ENCODE measurements at places on chromosomes 7 and 10.

GRCh38 chr7:36810489-36810888 lies 86.2 kb upstream of the AOAH start:
- DNase-seq = no peak

GRCh38 chr10:52682766-52683165 lies 89.8 kb downstream of the MBL2 start:
- DNase-seq = no peak

GRCh38 chr10:78749898-78750297 lies 318.9 kb upstream of the ZMIZ1 start:
- no peak for DNase-seq

DNA sequence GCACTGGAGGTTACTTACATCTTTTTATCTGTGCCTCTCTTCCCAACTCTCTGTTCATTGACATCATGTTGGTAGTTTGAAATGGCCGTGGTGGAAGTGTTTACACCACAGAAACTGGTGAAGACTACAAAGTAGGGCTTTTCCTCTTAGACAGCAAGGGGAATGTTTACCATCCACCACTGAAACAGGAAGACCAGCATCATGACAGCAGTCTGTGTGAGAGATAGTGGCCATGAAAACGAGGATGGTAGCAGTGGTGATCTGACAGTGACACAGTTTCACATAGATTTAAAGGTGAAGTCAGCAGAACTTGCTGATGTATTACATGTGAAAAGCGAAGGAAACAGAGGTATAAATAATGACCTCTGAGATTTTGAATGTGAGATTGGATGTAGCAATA lies 115.7 kb downstream of the CCDC71L start:
- DNase-seq = no peak

DNA sequence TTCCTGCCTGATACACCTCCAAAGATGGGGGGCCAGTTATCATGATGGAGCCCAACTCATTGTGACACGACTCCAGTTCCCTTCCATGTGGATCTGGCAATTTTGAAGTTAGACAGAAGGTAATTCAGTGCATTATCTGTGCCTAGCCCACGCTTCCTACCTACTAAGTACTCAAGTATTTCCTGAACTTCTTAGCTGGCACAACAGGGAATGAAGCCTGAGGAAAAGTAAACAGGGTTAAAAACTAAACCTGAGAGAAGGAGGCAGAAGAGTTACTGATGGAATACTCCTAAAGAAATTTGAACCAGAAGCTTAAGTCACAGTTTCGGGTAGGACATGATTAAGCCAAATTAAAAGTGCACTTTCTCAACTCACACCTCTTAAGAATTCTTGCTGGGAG lies 1.1 kb upstream of the SEC31B start:
- DNase-seq = no peak

- no peak for DNase-seq
Measured at GRCh38 chr7:74069790-74070618, 13.6 kb upstream of the LIMK1 start.

DNA sequence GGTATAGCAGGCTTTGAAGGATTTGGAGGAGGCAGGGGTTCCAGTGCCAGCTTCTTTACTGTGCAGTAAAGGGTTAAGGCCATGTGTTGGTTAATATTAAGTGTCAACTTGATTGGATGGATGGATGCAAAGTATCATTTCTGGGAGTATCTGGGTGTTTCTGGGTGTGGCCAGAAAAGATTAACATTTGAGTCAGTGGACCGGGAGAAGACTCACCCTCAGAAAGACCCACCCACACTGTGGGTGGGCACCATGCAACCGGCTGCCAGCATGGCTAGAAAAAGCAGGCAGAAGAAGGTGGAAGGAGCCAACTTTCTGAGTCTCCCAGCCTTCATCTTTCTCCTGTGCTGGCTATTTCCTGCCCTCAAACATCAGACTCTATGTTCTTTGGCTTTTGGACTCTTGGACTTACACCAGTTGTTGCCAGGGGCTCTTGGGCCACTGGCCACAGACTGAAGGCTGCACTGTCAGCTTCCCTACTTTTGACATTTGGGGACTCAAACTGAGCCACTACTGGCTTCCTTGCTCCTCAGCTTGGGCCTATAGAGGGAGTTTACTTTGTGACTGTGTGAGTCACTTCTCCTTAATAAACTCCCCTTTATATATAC lies 6.8 kb upstream of the TRUB1 start:
- no peak for DNase-seq

DNA sequence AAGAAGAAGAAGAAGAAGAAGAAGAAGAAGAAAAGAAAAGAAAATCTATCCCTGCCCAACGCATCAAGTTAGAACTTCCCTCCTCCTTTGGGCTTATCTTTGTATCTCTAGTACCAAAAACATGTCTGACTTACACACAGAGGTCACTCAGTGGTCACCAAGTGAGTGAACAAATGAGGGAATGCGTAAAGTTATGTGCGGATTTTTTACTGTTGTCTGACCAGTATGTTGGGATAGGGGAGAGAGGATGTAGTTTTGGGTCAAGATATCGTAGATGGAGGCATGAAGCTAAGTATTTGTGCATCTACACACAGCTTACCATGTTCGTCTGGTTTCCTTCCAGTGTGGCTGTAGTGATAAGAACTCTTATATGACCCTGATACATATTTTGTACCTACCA lies 99.9 kb downstream of the ITIH5 start:
- DNase-seq = no peak

DNA sequence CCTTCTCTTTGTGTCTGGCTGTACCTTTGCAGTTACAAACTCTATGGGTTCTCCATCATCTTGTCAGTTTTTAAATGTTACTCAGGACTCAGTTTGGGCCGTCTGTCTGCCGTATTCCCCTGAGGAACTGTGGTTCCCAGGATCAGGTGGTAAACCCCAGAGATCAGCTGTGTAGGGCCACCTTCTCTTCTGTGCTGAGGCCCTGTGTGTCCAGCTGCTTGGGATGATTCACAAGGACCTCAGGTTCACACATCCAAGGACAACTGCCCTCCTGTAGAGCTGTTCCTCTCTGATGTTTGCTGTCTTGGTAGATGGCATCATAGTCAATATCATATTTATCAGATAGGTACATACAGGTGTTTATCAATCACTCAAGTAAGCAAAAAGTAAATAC lies 24.5 kb downstream of the CUL1 start:
- DNase-seq = no peak

DNA sequence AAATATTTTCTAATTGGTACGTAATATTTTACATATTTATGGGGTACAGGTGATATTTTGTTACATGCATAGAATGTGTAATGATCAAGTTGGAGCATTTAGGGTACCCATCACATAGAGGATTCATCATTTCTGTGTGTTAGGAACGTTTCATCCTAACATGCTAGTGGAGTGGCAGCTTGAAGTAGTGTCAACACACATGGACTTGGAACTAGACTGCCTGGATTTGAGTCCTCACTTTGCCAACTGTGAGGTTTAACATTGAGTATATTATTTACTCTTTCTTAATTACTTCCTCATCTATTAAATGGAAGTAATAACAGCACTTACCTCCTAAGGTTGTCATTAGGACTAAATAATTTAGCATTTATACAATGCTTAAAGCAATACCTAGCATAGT lies 241.9 kb downstream of the PLXDC2 start:
- DNase-seq = no peak

DNA sequence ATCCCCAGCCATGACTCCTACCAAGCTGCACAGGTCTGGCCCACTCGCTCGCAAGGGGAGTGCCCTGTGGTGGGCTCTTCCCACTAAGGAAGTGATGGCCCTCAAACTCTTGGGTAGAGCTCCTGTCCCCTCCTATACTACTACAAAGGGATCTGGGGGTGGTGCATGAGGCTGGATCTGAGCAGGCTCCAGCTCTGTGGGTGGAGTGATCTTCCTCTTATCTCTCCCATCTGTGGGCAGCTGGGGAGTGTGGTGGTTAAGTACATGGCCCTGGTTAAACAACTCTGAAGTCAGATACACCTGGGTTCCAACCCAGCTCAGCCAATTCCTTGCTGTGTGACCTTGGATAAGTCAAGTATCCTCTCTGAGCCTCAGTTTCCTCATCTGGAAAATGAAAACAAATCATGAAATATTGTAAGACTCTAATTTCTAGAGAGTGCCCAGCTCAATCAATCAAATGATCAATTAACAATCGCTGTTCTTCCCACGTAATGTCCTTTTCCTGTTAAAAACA lies 17.4 kb downstream of the DDIT4 start:
- DNase-seq = no peak

DNA sequence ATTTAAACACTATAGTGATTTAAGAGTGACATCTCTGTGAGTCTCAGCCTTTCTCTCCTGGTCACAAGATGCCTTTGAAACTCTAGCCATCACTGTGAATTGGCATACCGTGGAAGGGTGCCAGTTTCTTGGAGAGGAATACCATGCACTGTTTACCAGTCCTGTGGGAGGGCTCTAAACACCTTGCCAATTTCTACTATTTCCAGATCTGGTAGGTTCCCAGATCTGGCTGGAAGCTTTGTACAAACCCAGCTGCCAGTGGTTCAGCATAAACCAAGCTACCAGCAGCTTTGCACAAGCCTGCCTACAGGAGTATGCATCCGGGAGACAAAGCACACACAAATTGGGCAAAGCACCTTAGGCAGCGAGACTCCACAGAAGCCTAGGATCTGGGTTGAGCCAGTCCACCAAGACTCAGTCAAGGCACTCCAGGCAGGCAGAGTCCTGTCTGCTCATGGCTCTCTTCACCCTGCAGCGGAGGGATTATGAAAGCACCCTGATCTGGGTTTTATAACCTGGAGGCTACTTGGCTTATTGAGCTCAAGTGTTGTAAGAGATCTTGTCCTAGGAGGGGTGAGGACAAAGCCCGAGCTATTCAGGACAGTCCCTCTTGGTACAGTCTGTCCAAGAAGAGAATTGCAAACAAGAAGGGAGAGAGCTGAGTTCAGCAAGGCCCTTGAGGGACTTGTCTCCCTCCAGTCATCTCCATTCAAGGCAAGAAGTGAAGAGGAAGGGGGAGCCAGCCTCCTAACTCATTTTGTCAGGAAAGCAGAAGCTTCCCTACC lies 23.6 kb downstream of the MCM10 start:
- DNase-seq = no peak

DNA sequence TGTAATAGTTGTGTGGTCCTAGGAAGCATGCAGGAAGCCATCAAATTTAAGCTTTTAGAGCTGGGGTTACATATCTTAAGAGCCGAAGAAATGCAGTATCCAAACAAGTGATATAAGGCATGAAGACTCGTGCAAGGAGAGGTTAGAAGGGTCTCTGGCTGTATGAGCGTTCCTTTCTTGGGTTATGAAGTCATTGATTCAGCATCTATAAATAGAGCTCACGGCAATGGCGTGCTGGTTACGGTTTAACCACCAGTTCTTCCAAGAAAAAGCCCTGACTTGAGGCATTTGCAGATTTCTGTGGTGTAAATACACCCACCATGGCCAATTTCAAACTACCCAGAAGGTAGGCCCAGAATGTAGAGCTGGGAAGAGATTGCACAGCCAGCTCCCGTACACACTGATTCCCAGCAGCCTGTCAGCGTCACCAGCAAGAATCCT lies 72.0 kb upstream of the KAT6B start:
- DNase-seq = no peak

DNA sequence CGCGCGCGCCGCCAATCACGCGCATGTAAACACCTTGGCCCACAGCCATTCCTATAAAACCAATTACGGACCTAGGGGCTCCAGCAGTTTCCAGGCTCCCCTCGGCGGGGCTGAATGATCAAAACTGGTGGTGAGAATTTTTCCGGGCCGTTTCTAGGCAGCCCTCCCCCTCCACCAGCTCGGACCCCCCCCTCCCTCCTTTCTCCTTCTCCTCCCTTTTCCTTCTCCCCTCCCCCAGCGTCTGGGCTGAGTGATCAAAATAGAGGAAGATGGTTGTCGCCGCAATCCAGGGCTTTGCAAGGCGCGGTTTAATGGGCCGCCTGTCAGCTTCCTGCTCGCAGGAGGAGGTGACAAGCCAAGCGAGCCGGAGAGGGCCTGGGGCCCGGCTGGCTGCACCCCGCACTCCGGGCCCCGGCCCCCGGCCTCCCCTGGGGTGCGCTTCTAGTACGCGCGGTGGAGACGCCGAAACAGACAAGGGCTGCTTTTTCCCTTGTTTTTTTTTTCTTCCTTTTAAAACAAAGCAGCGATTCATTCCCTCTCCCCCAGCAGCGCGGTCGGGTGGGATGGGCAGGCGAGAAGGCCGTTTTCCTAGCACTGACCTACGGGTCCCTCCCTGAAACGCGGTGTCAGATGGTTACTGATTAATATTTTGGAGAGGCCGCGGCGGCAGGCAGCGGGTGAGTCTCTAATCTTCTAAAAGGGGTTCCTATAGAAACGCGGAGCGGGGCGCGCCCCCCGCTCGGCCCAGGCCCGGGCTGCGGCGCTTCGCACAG lies 528 bp upstream of the TNRC18 start:
- peak; percentile 98 for DNase-seq

DNA sequence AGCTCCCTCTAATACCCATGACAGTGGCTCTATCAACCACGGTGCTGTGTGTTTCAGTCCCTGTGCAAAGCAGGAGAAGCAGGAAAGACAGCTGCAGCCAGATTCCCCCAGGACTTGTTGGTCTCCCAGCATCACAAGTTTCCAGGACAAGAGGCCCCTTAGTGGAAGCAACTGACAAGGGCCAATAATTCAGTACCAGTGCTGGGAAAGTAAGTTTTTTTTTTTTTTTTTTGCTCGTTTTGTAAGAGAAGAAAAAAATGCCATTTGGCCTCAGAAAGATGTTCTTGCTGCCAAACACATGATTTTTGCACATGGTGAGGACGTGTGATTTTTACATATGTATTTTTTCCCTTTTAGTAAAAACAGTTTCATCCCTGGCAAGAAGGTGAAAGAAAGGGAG lies 284.2 kb upstream of the ZMIZ1 start:
- no peak for DNase-seq

- no peak for DNase-seq
Measured at GRCh38 chr7:77553123-77553522, 16.0 kb downstream of the PTPN12 start.

GRCh38 chr7:20280475-20281351 lies 50.0 kb upstream of the ITGB8 start:
- DNase-seq = no peak

GRCh38 chr7:1241258-1241602 lies 8.6 kb downstream of the UNCX start:
- DNase-seq = no peak

DNA sequence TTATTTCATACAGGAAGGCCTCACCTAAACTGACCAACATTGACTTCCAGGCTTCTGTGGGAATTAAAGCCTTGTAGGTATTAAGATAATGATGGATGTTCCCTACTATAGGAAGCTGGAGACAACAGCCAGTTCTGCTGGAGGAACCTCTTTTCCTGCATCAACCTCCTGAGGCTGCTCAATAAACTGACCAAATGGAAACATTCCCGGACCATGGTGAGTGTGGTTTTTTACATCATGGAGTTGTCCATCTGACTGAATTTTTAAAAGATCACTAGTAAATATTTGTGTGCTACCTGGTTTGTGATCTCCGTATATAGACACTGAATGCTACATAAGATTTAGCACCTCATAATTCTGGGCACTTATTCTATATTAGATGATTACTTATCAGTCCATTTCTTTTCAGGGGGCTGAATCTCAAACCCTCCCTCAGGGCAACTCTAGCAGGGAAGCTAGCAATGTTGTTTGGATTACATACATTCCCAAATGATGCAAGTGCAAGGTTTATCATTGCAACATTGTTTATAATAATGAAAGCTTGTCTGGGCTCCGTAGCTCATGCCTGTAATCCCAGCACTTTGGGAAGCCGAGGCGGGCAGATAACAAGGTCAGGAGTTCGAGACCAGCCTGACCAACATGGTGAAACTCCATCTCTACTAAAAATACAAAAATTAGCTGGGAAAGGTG lies 21.5 kb upstream of the SMKR1 start:
- DNase-seq = no peak

All from coronary artery (tissue), 2 donors.